ENCODE measurements at places on chromosomes 6 and 20.

GRCh38 chr6:38846361-38846760 lies 131.2 kb downstream of the DNAH8 start:
- DNase-seq, result no peak

DNA sequence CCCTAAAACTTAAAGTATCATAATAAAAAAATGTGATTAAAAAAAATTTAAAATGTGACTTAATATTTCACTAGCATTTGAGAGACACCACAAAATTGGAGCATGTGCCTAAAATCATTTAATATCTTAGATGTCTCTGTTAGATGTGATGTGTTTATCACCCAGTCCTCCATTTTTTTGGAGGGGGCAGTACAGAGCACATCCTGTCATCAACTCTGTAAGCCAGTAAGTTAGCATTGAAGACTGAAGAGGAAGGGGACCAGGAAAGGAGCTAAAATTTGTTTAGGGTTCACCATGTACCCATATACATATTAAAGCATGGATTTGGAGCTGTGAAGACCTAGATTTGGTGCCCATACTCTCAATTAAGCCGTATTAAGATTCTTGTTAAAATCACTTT lies 30.7 kb upstream of the ADIG start:
- no peak for DNase-seq

- DNase-seq, result no peak
Measured at GRCh38 chr6:142693441-142693840, 251.5 kb downstream of the HIVEP2 start.

GRCh38 chr20:45359406-45360148 lies 3.4 kb upstream of the SYS1 start:
- no peak for DNase-seq

DNA sequence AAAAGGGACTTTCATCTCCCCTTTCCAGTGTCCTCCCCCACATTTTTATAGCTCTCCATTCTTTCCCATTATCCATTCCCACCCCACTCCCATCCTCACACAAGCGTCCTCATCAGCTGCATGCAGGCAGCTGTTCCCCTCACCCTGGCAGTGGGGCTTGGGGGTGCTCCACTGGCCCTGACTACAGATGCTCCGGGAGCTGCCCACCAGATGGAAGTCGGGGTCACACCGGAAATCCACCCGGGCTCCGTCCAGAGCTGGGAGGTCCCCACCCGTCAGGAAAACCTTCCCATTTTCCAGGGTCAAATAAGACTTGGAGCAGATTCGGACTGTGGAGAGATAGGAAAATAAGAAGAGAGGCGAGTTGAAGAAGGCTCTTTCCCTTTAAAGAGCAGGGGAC lies 2.7 kb downstream of the GABBR1 start:
- DNase-seq, result no peak

DNA sequence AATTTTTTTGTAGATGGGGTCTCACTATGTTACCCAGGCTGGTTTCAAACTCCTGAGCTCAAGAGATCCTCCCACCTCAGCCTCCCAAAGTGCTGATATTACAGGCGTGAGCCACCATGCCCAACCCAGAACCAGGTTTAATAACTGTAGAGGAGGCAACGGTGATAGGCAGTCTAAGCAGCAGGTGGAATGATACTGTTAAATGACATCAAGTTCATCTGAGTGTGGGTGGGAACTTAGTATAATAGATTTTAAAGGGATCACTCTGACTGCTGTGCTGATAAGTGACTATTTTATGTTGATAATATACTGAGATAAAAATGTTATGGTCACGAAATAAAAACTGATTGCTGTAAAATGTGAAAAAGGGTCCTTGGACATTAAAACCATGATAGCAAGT lies 31.1 kb downstream of the PCNA start:
- DNase-seq, result no peak

DNA sequence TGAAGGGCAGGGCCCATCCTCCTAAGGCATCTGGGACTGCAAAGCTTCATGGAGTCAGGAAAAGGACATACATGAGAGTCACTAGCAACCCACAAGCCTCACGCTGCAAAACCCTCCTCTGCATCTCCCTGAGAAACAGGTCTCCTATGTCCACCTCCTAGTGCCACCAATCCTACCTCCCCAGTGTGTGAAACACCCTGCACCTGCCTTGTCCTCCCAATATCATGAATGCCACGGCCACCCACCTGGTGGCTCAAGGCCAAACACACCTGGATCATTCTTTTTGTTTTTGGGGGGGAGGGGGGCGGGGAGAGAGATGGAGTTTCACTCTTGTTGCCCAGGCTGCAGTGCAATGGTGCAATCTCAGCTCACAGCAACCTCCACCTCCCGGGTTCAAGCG lies 90.5 kb downstream of the ZMYND8 start:
- DNase-seq, result no peak

DNA sequence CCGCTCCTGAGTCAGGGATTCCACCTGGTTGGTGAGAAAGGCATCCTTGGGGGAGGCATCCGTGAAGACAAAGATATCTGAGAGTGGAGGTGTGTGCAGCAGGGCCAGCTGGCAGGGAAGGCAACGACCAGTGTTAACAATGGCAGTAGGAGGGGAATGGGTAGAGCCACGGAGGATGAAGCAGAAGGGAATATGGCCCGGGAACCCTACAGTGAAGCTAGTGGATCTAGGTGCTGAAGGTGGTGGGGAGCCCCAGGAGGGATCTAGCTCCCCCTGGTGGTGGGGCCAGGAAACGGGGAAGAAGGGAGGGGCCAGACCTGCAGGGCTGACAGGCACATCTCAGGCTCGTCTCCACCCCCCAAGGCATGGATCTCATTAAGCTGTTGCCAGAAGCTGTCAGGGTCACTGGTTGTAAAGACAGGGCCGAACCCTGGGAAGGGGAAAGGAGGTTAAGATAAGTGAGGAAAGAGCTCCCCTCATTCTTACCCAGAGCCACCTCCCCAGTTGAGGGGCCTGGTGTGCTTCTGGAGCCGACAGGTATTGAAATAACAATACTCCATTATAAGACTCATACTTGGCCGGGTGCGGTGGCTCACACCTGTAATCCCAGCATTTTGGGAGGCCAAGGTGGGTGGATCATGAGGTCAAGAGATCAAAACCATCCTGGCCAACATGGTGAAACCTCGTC lies 7.3 kb downstream of the VWA7 start:
- peak; percentile 97 for DNase-seq

GRCh38 chr6:141705431-141705830 lies 427.3 kb upstream of the GJE1 start:
- no peak for DNase-seq

DNA sequence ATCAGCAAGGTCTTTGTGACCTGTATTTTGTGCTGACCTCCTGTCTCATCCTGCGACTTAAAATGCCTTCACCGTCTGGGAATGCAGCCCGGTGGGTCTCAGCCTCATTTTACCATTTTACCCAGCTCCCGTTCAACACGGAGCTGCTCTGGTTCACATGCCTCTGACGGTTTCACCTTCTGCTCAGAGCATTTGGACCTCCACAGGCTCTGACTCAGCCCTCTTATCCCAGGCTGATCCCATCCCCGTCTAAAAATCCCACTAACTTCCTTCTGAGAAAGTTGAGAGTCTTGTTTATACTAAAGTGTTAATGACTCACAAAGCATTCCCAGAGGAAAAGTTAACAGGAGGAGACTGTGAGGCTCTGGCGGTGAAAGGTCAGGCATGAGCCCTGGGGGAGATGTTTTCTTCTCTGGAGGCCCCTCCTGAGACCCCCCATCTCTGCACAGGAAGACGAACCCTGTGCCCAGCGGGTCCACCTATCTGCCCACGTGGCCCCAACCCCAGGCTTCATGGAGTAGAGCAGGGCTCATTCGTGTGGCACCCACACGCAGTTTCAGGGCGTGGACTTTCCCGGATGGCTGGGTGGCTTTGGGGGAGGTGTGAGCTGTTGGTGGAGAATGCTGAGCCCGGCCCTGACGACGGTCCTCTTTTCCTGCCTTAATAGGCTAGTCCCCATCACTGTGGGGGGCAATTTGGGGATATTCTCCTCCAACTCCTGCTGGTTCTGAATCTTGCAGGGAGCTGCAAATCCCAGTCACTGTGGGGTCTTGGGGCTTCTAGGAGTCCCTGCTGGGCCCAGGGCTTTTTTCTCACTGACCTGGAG lies 3.3 kb upstream of the BIRC7 start:
- DNase-seq, result no peak

DNA sequence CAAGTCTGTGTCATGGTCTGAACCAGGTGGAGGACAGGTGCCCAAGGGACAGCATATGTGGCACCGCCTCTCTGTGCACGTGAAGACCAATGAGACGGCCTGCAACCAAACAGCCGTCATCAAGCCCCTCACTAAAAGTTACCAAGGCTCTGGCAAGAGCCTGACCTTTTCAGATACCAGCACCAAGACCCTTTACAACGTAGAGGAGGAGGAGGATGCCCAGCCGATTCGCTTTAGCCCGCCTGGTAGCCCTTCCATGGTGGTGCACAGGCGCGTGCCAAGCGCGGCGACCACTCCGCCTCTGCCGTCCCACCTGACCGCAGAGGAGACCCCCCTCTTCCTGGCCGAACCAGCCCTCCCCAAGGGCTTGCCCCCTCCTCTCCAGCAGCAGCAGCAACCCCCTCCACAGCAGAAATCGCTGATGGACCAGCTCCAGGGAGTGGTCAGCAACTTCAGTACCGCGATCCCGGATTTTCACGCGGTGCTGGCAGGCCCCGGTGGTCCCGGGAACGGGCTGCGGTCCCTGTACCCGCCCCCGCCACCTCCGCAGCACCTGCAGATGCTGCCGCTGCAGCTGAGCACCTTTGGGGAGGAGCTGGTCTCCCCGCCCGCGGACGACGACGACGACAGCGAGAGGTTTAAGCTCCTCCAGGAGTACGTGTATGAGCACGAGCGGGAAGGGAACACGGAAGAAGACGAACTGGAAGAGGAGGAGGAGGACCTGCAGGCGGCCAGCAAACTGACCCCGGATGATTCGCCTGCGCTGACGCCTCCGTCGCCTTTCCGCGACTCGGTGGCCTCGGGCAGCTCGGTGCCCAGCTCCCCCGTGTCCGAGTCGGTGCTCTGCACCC lies 109.5 kb upstream of the RAB32 start:
- DNase-seq, result no peak

GRCh38 chr20:2903686-2904085 lies 30.4 kb downstream of the PTPRA start:
- DNase-seq, result no peak

GRCh38 chr6:161636882-161637430 lies 363.1 kb upstream of the AGPAT4 start:
- DNase-seq, result no peak
